ENCODE measurements at places on chromosomes 4 and X.

- DNase-seq, result no peak
Observed at GRCh38 chr4:12852338-12853307, 631.5 kb downstream of the RAB28 start.

GRCh38 chr4:165839615-165840333 lies 33.3 kb upstream of the TLL1 start:
- no peak for DNase-seq

GRCh38 chr4:133621628-133622027 lies 472.5 kb downstream of the PCDH10 start:
- no peak for DNase-seq

GRCh38 chrX:97700547-97700946 lies 816.8 kb downstream of the RPA4 start:
- no peak for DNase-seq

- DNase-seq, result no peak
Observed at GRCh38 chr4:79588679-79589078, 180.7 kb upstream of the GK2 start.

GRCh38 chr4:183409934-183410333 lies 34.5 kb upstream of the CDKN2AIP start:
- DNase-seq, result no peak

DNA sequence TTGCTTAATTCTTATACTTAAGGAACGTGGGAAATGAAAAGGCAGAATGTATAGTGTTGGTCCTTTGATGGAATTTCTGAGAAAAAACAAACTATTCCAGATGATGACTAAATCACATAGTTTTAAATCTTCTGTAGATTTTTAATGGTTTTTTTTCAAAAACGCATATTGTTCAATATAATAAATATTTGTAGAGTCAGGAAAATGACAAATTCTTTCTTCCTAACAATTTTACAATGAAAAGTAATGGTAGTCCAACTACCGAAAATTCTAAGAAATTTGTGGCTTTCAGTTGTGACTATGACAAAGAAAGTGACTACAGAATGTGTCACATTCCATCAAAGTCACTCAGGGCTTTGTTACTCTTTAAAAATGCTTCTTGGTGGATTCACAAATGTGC lies 164.8 kb upstream of the PITX2 start:
- DNase-seq, result no peak

GRCh38 chr4:20554134-20554533 lies 146.1 kb upstream of the PACRGL start:
- DNase-seq, result no peak

DNA sequence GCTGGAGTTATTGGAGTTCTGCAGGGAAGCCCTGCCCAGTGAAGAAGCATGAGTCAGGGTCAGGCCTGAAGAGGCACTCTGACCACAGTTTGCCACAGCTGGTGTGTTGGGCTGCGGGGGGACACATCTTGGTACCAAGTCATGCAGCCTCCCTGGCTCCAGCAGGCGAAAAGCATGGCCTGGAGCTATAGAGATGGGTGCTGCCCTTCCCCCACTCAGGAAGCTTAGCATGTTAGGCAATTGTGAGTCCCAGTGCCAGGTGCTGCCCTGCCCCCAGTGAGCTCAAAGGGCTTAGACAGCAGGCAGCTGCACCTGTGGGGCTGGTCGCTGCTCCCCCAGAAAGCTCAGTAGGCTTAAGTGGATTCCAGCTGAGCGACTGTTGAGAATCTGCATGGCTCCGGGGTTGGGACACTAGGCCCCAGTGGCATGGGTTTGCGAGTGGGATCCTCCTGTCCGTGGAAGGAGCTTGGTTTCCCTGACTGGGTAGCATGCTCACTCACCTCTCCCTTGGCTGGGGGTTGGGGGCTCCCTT lies 755.5 kb downstream of the GLUD2 start:
- no peak for DNase-seq

DNA sequence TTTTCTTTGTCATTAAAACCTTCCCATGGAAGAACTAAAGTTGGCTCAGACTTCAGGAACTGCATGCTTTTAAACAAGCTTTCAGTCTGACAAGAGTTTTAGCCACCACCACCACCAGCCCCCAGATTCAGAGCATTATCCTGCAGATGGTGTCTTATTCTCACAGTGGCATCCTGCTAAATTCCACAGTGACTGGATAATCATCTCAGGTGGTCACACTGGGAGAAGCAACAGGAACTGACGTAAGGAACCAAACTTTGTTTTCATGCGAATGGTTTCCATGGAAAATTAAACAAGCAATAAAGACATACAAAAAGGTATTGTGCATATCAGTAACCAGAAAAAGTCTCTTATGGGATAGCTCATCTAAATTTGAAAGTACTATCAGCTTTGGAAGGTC lies 370.7 kb downstream of the FBXW7 start:
- DNase-seq, result no peak

GRCh38 chr4:73842696-73843095 lies 6.2 kb downstream of the CXCL6 start:
- no peak for DNase-seq

GRCh38 chr4:93313197-93313596 lies 515.4 kb upstream of the ATOH1 start:
- no peak for DNase-seq

GRCh38 chrX:29466456-29466855 lies 748.9 kb upstream of the MAGEB2 start:
- DNase-seq, result no peak
